GM23338 (cell line): ENCODE measurements at places on chromosomes 16 and 17.
A peak's percentile ranks its signal among the peaks of the same experiment; 100 is the strongest.

- DNase-seq, result no peak
These were observed 593 bp downstream of the SLC38A7 start for GRCh38 chr16:58684001-58684353.

GRCh38 chr17:3890082-3890877, 2.6 kb downstream of the CAMKK1 start:
- no peak for DNase-seq

DNA sequence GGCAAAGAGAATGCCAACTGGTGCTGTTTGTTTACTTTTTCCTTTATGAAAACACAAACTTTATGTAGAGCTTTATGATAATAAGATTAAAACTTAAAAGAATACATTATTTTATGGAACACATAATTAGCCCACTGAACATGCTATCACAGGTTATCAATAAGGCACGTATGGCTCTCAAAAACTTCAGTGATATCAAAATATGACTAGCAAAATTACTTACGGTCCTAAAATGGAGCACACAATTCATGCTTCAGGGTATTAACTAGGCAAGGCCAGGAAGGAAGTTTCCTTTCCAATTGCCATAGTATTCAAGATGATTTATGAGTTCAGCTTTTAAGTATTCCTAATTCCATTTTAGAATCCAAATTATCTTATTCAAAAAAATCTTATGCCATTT, 3.6 kb downstream of the RNF43 start:
- no peak for DNase-seq

GRCh38 chr16:89583895-89584644, 8.5 kb downstream of the CPNE7 start:
- DNase-seq, result no peak

DNA sequence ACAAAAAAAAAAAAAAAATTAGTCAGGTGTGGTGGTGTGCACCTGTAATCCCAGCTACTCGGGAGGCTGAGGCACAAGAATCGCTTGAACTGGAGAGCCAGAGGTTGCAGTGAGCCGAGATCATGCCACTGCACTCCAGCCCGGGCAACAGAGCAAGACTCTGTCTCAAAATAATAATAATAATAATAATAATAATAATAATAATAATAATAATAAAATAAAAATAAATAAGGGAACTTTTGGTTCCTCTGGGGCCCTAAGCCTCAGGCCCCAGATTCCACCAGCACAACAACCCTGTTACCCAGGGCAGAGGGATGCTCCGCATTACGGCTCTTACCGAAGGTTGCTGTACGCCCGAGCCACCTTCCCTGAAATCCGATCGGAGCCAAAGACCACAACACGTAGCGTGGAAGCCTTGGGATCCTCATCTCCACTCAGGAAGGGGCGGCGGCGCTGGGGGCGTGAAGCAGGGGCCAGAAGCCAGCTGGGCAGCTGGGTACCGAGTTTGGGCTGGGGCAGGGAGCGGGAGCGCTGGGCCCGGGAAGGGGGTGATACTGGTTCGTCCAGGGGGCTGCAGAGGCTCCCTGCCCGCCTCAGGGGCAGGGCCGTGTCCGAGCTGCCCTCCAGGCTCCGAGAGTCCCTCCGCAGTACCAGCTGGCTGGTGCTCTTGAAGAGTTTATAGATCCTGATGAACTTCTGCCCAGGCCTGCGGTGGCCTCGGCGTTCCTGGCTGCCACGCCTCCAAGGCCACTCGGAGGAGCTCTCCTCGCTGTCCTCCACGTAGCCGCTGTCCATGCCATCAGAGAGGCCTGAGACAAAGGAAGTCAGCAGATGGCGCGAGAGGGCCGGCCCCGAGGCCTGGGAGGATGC, 20.6 kb upstream of the PIK3R6 start:
- peak; percentile 88 for DNase-seq

- DNase-seq, result peak; percentile 1
These were observed 91.6 kb upstream of the DNAH9 start for GRCh38 chr17:11506635-11507034.

GRCh38 chr17:45355087-45355486, 38.3 kb upstream of the MAP3K14 start:
- DNase-seq, result no peak

GRCh38 chr17:30253312-30253711, 17.8 kb upstream of the SLC6A4 start:
- DNase-seq, result no peak

DNA sequence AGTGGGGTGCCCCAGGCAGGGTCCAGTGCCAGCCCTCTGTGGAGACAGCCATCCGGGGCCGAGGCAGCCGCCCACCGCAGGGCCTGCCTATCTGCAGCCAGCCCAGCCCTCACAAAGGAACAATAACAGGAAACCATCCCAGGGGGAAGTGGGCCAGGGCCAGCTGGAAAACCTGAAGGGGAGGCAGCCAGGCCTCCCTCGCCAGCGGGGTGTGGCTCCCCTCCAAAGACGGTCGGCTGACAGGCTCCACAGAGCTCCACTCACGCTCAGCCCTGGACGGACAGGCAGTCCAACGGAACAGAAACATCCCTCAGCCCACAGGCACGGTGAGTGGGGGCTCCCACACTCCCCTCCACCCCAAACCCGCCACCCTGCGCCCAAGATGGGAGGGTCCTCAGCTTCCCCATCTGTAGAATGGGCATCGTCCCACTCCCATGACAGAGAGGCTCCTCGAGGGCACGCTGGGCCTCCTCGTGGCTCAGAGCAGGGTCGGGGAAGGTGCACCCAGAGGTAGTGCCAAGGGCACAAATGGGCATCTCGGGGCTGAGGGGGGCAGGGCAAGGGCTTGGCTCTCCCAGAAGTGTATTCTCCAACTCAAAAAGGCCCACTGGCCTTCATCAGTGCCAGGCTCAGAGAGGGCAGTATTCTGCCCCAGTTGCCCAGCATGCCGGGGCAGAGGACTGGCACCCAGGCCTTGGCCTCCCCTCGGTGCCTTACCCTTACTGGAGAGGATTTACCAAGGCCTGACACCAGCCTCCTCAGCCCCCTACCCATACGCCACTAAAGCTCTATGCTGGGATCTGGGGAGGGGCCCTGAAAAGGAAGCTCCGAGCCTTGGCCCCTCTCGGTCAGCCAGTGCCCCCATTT, at the start of gene CDH5:
TSS of gene CDH5 (plus strand) at position 259 of the 867 bp plus-strand sequence. CDS start 12,647 bp downstream, outside the sequence.
- no peak for DNase-seq

- DNase-seq, result no peak
These were observed 71.6 kb upstream of the ALOX12 start for GRCh38 chr17:6924208-6924607.

- DNase-seq, result no peak
These were observed 32.5 kb downstream of the MARF1 start for GRCh38 chr16:15610369-15610871.

DNA sequence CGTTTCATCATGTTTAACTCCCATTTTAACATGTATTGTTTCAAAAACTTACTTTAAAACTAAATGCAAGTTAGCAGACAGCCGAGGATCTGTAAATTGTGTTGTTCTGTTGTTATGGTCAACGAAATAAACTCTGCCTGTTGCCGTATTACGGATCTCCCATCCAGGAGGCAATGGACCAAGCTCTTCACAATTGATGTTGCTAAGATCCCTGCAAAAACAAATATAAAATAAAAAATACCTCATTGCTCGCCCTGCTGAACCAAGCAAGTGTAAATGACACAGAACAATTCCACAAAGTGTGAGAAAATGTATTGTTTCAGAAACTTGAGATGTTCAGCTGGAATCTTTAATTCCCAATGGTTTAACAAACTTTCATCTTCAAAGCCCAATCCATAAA, 65.0 kb downstream of the CEP95 start:
- DNase-seq, result no peak

DNA sequence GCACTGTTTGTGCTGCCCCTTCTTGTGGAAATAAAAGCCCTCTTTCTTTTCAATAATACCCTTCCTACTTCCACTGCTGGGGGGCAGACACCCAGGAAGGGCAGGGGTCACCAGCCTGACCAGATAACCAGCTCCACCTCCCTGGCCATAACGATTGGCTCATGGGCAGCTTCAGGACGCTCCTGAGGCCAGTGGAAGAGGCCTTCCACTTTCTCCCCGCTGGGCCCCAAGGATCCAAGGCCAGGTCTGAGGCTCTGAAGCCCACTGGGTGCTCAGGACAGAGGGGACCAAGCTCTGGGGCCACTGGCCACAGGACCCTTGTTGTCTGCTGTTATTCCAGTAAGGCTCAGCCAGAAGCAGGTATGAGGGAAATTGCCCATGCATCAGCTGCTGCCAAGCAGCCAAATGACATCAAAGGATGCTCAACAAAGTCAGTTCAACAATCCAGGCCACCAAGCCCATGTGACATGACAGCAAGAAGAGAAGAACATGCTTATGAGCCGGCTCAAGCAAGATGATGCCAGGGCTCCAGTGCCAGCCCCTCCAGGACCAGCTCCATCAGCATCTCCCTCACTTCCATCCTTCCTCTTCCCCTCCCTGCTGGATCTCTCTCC, 238.8 kb downstream of the ZNF423 start:
- no peak for DNase-seq

- no peak for DNase-seq
These were observed 23.7 kb downstream of the MOSMO start for GRCh38 chr16:22031483-22032083.

DNA sequence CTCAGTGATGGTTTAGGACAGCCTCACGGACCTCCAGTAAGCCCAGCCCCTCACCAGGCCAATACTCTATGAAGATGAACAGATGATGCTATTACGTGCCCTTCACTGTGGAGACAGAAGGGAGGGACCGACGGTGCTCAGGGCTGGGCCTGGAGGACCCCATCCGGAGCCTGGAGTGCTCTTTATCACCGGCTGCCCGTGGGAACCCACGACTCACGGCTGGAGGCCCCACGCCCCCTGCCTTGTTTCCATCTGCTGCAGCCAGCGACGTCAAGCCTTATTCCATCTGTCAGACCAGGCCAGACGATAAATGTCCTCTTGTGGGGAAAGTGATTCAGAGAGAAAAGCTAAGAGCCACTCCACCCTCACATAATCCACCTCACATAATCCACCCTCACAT, 4.0 kb upstream of the TIMM22 start:
- no peak for DNase-seq

GRCh38 chr17:80116921-80117380, 15.6 kb downstream of the GAA start:
- DNase-seq, result no peak

DNA sequence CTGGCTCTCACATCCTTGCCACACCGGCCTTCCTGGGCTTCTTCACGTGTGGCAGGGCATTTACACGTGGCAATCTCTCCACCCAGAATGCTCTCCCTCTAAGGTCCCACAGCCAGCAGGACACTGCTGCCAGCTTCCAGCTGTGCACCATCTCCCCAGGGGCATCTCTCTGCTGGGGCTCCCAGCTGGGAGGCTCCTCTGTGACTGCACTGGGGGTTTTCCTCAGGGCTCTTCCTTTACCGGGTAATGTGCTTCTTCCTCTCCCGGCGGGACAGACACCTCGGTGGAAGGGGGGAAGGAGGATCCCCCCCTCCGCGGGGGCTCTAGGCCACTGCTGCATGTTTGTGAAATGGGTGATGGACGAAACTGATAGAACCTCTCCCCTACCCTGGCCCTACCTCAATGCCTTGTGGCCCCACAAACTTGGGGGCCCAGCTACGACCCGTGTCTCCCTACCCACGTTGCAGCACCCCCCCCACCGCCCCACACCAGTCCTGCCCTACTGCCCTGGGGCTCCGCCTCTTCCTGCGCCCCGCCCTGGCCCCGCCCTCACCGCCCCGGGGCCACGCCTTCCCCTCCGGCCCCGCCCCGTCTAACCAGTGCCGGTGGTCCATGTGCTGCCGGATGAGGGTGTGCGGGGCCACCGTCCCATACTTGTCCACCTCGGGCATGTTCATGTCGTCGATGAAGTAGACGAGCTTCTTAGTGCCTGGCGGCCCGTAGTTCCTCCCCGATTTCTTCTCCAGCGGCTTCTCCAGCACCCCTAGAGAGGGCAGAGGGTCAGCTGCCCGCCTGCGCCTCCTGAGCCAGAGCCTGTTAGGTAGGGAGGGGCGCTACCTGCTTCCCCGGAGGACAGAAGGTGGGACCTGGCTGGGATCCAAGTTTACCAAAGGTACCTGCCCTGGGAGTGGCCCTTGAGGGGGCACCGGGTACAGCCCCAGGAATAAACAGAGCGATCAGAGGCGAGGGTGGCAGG, 92.6 kb downstream of the DNAH17 start:
- peak; percentile 81 for DNase-seq

- DNase-seq, result no peak
These were observed 27.5 kb upstream of the SUPT4H1 start for GRCh38 chr17:58379511-58379824.

GRCh38 chr17:3531266-3532101, 26.1 kb downstream of the TRPV3 start:
- no peak for DNase-seq

- no peak for DNase-seq
These were observed 1.9 kb upstream of the ECI1 start for GRCh38 chr16:2253293-2253692.

GRCh38 chr16:7638306-7638705, 305.7 kb downstream of the RBFOX1 start:
- DNase-seq, result no peak

DNA sequence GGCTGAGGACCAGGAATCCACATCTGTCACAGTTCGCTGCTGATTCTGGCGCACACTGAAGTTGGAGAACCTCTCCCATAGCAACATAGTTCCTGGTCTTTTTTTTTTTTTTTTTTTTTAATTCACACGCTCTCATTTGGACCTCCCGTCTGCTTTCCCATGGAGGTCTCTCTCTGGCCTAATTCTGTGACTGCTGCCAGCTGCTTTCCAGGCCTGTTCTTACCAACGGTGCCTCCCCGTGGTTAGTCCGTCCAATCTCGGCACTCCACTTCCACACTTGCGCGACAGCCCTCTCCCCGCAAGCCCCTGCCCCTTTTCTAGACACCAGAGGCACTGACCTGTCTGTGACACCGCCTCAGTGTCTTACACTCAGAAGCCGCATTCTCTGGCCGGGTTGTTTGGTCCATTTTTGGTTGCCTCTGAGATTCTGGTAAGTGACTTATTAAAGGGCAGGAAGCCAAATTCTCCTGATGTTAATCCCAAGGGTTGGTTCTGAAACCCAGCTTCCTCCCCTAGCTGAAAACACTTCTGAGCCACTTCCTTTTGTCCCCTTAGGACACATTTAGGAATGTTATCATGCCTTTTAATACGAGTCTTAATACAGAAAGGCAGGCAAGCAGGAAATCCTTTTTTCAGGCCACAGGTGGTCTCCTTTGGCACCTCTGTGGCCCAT, 1.1 kb upstream of the AKTIP start:
- peak; percentile 7 for DNase-seq

GRCh38 chr16:86068722-86069121, 169.8 kb downstream of the IRF8 start:
- no peak for DNase-seq

- peak; percentile 93 for DNase-seq
These were observed at the start of gene EFTUD2 for GRCh38 chr17:44899074-44899782. Gene EFTUD2 (minus strand): TSS chr17:44899445. CDS start chr17:44894521, 4,924 bp downstream.
